Activated B cell treated with CpG ODN at 0.5 μM for 24 hours (primary cell): ENCODE measurements at places on chromosomes 12 and 14. TPM values are rescaled to one million over a fixed set of nuclear protein-coding genes. Genes with fewer than 3 reads are reported as not detected.

Gene TDRD9
- 2.6 and 3.1 TPM in 2 replicates for total RNA-seq

Gene HCAR3
- total RNA-seq = not detected in 2 replicates

Gene GLS2
- 2.6 and 3.5 TPM in 2 replicates for total RNA-seq

Gene SERPINA12
- total RNA-seq = not detected in 2 replicates

Gene PDZRN4
- not detected in 2 replicates for total RNA-seq

Gene KRT73
- not detected in 2 replicates for total RNA-seq
